ENCODE measurements at places on chromosomes 5 and 9.

- DNase-seq = no peak
Observed at GRCh38 chr5:86861512-86861911, 243.8 kb downstream of the COX7C start.

DNA sequence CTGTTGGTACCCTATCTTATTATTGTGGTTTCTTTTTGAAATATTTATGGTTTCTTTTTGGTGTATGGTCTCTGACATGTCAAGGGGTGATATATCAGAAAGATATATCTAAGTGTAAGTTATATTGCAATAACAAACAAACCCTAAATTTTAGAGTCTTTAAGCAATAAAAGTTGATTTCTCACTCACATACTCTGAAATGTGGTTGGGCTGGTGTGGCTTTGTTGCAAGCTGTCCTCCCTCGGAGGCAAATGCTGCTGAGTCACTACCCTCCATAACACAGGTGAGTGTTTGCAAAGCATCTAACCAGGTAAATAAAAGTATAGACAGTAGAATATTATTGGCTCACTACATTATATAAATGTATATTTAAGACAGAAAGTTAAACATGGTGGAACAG, 253.2 kb downstream of the CDH18 start:
- DNase-seq = no peak

DNA sequence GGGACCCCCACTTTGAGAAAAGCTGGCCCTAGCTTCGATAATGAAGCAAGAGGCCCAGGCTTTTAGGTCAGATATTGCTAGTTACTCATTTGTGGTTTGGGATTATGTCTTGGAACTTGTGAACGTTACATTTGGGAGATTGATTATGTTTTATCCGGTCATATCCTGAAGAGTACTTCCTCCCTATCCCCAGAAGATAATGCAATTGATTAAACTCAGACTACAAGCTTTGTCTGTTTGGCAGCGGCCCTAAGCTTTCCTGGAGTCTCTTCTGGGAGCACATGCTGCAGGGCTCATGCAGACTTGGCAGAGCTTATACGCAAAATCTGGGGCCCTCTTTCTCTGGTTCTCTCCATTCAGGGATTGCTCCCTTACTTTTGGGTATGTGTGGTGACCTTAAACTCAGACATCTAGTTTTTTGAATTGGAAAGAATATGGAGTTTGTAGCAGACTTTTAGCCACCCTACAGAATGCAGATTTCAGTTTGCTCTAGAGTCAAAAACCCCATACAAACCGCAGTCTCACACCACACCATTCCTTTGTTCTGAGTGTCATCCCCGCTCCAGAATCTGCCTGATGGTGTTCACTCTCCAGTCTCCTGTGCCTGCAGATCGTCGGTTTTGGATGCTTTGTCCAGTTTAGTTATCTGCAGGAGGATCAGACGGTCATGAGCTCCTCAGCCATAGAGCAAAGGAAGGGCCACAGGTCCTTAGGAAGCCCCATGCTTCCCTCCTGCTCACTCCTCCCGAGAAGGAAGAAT, 449.5 kb upstream of the TRPC7 start:
- no peak for DNase-seq

GRCh38 chr5:33824516-33825195, 67.1 kb downstream of the ADAMTS12 start:
- no peak for DNase-seq

DNA sequence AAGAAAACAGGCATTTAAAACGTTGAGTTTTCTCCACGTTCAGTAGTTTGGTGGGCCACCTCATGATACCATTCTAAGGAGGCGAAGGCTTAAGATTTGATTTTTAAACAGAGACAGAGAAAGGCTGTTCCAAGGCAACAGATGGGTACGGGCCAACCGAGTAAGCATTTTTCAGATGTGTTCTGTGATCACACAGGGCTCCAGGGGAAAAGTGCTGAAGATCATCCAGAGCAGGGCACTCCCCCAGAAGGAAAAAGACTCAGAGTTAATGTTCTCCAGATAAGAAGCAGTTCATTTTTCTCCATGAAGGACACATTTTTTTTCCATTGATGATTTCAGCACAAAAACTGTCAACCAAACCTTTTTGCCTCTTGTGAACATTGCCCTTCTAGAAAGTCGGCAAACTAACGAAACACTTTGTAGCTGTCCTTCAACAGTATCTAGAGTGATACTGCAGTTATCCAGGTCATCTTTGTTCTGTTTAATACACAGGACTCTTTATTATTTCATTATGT, 138.7 kb downstream of the ALDH1A1 start:
- no peak for DNase-seq

DNA sequence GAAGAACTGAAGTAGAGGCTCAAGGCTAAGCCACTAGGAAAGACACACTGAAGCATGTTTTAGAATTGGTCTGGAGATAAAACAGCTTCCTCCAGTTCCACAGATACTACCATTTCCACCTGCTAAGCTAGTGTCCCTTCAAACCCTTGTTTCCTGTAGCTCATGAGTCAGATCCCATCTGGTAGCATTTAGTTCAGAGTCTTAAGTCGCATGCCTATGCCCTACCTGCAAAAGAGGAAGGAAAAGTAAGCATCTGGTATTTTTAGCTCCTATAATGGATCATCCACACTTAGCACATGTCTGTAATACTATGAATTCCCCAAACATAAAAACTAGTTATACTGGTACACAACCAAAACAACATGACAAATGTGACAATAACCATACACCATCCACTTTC, 92.1 kb downstream of the CDKN2A start:
- no peak for DNase-seq

- no peak for DNase-seq
Observed at GRCh38 chr5:106640511-106640910, 1030.2 kb downstream of the EFNA5 start.

DNA sequence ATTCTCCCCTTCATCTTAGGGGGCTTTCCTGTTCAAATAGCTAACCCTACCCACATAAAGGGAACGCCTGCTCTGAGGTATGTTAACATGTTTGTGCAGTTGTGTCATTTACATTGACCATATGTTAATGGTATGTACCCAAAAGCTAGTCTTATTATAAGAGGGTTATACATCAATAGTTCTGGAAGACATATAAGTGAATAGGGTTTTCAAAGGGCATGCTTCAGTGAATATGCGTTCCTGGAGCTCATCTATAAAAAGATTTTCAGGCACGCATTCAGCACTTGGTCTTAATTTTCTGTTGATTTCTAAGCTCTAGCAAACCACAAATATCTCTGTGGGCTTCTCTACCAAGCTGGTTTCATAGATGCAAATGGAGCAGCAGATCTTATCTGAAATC, 766.1 kb downstream of the IRX1 start:
- DNase-seq = no peak

DNA sequence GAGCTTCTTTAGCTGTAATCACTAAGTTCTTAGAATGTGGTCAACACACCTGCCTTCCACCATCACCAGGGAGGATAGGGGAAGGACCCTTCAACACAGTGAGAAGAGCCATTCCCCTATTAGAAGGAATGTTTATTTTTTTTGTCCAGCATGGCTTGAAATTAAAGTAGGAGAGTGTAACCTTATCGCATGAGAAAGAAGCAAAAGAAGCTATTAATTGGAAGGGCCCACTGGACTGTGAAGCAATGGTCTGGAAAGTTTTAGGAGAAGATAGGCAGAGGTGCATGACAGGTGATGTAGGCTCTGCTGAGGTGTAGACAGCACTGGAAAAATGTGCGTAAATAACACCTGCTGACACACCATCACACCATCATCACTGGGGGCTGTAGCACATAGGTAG, 1526.0 kb downstream of the MAT2B start:
- DNase-seq = no peak

DNA sequence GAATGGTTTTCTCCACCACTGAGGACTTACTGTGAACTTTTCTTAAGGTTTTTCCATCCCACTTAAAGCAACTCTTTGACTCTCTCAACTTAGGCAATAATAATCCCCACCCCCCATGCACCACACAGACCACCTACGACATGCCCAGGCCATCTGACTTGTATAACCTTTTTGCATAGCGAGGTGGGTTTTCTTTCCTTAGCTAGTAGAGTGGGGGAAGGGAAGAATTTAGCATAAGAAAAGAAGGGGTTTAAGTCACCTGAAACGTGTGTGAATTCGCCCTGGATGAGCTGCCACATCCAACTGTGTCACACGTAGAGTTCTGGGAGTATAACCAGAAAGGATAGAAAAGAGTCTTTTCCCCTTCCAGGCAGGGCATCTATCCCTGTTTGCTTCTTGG, 262.7 kb downstream of the YTHDC2 start:
- DNase-seq = no peak

GRCh38 chr9:86022687-86023266, 76.6 kb downstream of the GOLM1 start:
- no peak for DNase-seq

- no peak for DNase-seq
Observed at GRCh38 chr5:96673127-96673526, 11.0 kb downstream of the CAST start.

- no peak for DNase-seq
Observed at GRCh38 chr5:34034534-34035327, 8.3 kb downstream of the C1QTNF3 start.

DNA sequence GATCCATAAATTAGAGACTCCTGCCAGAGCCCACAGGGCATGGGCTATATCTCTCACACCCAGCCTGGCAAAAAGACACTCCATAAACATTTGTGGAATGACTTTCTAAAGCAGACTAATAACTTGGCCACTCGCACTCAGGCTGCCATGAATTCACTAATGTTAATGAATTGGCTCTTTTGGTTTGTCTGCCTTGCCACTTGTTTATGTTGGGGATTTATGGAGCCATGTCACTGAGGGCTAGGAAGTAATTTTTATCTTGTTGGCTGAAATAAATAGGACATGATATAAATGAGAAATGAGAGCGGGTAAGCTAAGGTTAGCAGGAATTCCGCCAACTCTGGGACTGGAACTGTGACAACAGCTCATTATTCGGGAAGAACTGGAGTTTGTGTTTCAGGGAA, 55.2 kb downstream of the DROSHA start:
- no peak for DNase-seq

GRCh38 chr5:80119372-80119771, 84.2 kb downstream of the THBS4 start:
- DNase-seq = no peak

DNA sequence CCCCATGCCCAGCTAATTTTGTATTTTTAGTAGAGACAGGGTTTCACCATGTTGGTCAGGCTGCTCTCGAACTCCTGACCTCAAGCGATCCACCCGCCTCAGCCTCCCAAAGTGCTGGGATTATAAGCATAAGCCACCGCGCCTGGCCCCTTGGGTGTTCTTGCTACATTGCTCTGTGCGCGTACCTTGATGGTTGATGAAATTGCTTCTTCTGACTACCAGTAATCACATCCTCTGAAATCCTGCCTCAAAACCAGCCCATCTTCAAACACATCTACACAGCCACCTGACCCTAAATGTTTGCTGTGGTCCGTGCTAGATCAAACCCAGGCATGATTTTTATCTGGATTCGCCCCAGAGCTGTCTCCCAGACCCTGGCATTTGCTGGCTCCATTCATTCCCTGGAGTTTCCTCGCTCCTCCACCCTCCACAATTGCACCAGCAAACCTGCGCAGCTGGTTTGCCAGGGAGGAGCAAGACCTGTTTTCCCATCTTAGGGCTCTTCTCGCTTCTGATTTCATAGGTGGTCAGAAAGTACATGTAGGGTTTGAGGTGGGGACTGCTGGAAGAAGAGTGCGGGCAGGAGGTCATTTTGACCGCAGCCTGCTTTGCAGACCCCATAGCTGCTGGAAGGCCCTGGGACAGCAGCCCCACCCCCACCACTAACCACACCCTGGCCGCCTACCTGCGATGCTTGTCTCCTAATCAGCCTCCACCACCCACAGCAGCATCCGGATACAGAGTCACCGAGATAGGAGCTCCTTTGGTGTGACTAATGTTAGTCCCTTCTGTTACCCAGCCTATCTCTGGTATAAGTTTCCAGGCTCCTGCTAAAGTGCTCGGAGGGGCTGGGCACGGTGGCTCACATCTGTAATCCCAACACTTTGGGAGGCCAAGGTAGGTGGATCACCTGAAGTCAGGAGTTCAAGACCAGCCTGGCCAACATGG, 22.7 kb downstream of the SWI5 start:
- DNase-seq = no peak

DNA sequence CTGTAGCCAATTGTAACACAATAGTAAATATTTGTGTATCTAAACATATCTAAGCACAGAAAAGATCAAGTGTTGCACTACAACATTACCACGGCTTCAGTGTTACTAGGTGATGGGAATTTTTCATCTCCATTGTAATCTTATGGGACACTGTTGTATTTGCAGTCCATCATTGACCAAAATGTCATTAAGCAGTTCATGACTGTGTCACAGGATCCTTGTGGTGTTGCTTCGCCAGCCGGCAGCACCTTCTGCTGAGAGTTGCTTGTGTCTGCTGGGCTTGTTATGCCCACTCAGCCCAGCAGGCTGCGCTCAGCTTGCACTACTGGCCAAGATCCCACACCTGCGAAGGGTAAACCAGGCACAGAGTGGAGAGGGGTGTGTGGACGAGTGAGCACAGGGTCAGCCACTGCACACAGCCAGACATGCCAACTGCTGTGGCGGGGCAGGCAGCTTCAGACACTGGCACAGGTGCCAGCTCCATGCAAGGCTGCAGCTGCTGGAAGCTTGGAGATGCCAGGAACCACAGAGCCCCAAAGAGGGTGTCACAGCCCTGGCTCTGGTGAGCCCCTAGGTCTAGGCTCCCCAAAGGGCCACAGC, 273.7 kb downstream of the CETN3 start:
- no peak for DNase-seq

DNA sequence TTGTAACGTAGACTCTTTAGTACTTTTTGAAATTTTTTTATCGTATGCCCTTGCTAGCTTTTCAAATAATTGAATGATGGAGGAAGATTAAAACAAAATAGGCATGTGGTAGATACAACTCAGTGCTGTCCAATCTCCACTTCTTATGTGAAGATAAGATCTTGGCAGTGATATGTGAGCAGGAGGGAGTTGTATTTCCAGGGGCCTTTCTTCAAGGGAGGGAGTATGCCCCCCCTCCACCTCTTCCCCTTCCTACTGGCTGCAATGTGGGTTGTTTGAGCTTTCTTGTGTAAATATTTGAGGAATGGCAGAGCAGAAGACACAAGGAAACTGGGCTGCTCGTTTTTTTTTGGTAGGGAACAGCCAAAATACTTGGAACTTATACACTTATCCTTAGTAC, 374.9 kb downstream of the PSAT1 start:
- no peak for DNase-seq

GRCh38 chr5:73298251-73298771, 125.3 kb downstream of the TMEM174 start:
- DNase-seq = no peak

DNA sequence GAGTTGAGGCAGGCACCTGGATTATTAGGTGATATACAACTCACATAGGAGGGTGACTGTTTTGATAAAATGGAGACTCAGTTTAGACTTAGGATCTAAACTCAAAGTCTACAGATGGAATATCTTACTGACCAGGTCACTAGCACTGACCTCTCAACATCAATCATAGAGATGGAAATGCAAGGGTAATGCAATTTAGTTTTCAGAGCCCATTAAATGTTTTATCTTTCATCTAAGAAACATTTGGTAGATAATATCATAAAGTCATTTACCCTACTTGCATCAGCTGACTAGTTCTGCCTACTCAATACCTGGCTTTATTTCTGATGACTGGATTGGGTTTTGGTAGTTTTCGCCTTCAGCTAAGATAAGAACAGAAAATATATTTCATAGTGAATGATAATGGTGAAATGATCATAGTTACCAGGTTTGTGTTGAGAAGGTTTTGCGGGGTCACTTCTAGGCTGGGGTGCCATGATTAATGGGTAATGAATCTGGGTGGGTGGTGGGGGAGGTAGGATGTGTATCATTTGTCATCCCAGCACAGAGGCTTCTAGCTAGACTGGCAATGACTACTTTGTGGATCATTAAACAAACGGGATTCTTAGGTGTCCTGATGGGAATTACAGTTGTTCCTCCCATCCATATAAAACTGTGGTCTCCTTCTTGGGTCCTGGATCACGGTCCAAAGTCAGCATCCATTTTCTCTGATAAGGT, 173.4 kb downstream of the PPP2R2B start:
- DNase-seq = no peak

Data from coronary artery (tissue), 2 donors.